ENCODE measurements at places on chromosomes 7 and 10. TPM values are rescaled to one million over a fixed set of nuclear protein-coding genes. Genes with fewer than 3 reads are reported as not detected.

GRCh38 chr10:127243490-127244272, 47.3 kb upstream of the INSYN2A start:
- H3K27ac ChIP-seq: no peak overlapping the region
- no peaks in the 10 kb centered on the region for H3K27me3 ChIP-seq
- H3K4me1 ChIP-seq: no peaks in the 10 kb centered on the region
- peak; percentile 64 for DNase-seq
- H3K36me3 ChIP-seq: peaks cover 2% of the 10 kb centered on the region

DNA sequence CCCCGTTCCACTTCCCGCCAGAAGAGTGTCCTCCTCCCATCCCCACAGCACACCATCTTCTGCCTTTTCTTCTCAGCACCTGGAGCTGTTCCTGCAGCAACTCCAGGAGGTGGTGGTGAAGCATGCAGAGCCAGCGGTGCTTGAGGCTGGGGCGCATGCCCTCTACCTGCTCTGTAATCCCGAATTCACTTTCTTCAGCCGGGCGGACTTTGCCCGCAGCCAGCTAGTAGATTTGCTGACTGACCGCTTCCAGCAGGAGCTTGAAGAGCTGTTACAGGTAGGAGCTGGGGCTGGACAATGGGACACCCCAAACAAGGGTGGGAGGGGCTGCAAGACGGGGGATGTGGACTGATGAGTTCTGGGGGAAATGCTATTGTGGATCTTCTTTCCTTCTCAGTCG, 19.1 kb upstream of the PVRIG start:
- no peaks in the 10 kb centered on the region for H3K27me3 ChIP-seq
- no peaks in the 10 kb centered on the region for H3K4me1 ChIP-seq
- no peak overlapping the region for H3K27ac ChIP-seq

- no peaks in the 10 kb centered on the region for H3K4me1 ChIP-seq
- no peak overlapping the region for H3K27ac ChIP-seq
- no peak for DNase-seq
- no peaks in the 10 kb centered on the region for H3K27me3 ChIP-seq
- no peak overlapping the region for H3K4me3 ChIP-seq
Measured at GRCh38 chr10:131729361-131729760, 171.4 kb upstream of the PPP2R2D start.

DNA sequence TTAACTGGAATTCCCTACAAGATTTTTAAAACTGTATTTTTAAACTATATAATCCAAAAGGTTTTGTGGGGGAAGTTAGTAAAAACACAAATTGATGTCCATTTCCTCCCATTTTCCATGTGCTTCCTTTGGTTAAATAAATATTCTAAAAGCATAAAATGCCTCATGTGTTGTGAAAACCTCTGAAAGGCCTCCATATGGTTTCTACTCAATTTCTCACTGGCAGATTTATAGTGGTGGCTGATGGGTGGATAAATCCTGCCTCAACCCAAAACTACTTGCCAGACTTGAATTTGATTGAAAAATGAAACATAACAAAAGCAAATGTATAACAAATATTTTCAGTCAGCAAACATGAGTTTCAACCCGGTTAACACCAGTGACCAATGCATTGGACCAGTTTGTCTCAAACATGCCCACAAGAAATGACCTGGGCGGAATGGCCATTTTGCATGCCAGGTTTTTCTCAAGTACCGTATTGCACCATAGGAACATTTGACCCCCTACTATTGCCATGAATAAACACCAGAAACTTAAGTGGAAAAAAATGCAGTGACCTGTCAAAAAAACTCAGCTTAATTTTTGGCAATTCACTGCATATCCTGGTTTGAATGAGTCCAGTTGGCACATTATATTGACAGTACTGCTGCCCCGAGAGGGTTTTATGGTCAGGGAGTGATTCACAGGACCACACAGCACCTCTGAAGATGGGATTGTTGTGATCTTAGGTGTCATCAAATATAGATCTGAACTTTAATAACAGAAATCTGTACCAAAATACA, 454.6 kb upstream of the ANKRD30A start:
- no peaks in the 10 kb centered on the region for H3K27me3 ChIP-seq
- no peaks in the 10 kb centered on the region for H3K4me1 ChIP-seq
- no peak overlapping the region for H3K4me3 ChIP-seq
- H3K36me3 ChIP-seq: no peaks in the 10 kb centered on the region
- no peak overlapping the region for H3K27ac ChIP-seq

GRCh38 chr10:88106366-88106765, 242.9 kb downstream of the PTEN start:
- no peaks in the 10 kb centered on the region for H3K4me1 ChIP-seq
- H3K27ac ChIP-seq: no peak overlapping the region
- H3K4me3 ChIP-seq: no peak overlapping the region
- DNase-seq: no peak
- H3K27me3 ChIP-seq: no peaks in the 10 kb centered on the region
- H3K36me3 ChIP-seq: no peaks in the 10 kb centered on the region

DNA sequence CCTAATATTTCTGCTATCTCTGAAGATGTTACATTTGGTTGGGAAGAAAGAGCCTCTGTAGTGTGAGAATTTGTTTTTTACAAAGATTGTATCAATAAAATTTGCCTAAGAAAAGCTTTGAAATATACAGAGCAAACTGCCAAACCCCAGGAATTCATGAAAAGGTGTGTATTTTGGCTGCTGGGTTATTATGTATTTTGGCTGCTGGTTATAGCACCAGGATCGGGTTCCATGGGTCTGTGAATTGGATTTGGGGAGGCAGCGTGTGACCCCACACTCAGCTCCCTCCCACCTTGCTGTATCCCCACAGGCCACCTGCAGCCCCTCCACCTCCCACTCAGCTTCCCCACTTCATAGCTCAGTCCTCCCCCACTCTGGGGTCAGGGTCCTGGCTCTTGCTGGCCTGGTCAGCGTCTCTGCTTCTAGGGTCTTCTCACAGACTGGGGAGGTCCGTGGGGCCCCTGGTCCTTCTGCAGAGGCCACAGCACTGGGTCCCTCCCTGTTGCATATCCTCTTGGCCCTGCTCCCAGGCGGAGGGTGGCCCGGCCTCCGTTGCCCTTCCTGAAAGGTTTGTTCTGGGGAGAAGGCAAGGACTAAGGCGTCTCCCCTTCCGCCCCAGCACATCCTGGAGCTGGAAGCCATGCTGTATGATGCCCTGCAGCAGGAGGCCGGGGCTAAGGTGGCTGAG, 24.0 kb upstream of the DPYSL4 start:
- no peak overlapping the region for H3K27ac ChIP-seq
- H3K27me3 ChIP-seq: no peaks in the 10 kb centered on the region
- H3K36me3 ChIP-seq: peaks cover 15% of the 10 kb centered on the region
- no peak overlapping the region for H3K4me3 ChIP-seq
- peaks cover 20% of the 10 kb centered on the region for H3K4me1 ChIP-seq

GRCh38 chr7:95716357-95717122, 55.8 kb upstream of the DYNC1I1 start:
- no peak for DNase-seq
- H3K27me3 ChIP-seq: no peaks in the 10 kb centered on the region
- no peak overlapping the region for H3K4me3 ChIP-seq
- no peak overlapping the region for H3K27ac ChIP-seq

- no peaks in the 10 kb centered on the region for H3K27me3 ChIP-seq
- no peak overlapping the region for H3K27ac ChIP-seq
- H3K4me1 ChIP-seq: no peaks in the 10 kb centered on the region
Measured at GRCh38 chr7:130853503-130854279, 119.7 kb upstream of the KLF14 start.

DNA sequence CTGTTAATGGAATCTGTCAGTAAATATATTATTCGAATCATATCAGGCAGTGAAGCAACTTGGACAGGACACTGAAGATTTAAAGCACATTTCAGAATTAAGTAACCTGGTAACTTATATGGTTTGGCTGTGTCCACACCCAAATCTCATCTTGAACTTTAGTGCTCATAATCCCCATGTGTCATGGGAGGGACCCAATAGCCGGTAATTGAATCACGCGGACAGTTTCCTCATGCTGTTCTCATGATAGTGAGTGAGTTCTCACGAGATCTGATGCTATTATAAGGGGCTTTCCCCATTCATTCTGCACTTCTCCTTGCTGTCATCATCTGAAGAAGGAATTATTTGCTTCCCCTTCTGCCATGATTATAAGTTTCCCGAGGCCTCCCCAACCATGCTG, 83.2 kb upstream of the COL1A2 start:
- H3K4me1 ChIP-seq: no peaks in the 10 kb centered on the region
- no peak overlapping the region for H3K4me3 ChIP-seq
- H3K36me3 ChIP-seq: no peaks in the 10 kb centered on the region
- no peaks in the 10 kb centered on the region for H3K27me3 ChIP-seq
- H3K27ac ChIP-seq: no peak overlapping the region

SMARCD3 gene
- total RNA-seq: 42.3 TPM

ABCA13 gene
- total RNA-seq: not detected

NOS3 gene
- 20.2 TPM for total RNA-seq

DPYSL4 gene
- total RNA-seq: 0.42 TPM

RBP3 gene
- 0.06 TPM for total RNA-seq

PRPS1L1 gene
- not detected for total RNA-seq
